Natural killer cell treated with Interleukin-12 subunit alpha and Interleukin-12 subunit beta and Interleukin-15 and Interleukin-18, amount 100 ng/mL, for 72 hours (primary cell): ENCODE measurements at places on chromosomes 13 and 19.

DNA sequence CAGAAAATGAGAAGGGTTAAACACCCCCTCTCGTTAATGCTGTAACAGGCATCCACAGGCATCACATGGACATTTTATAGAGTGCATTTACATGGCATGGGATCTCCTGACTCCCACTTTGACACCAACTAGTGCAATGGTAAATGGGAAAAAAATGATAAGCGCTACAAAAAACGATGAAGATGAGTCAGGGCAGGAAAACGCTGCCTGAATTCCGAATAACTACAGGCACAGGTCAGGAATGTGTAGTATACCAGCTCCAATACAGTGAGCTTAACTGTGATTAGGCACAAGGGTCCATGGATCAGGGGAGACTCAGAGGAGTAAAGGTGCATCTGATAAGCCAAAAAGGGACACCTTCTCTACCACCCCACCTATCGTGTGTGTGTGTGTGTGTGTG is 223.6 kb downstream of the FOXO1 start:
- DNase-seq: no peak

- peak; percentile 86 for DNase-seq
These were observed 4.5 kb upstream of the IL12RB1 start for GRCh38 chr19:18091217-18091608.

- no peak for DNase-seq
These were observed 36.7 kb upstream of the CD33 start for GRCh38 chr19:51188227-51188559.

DNA sequence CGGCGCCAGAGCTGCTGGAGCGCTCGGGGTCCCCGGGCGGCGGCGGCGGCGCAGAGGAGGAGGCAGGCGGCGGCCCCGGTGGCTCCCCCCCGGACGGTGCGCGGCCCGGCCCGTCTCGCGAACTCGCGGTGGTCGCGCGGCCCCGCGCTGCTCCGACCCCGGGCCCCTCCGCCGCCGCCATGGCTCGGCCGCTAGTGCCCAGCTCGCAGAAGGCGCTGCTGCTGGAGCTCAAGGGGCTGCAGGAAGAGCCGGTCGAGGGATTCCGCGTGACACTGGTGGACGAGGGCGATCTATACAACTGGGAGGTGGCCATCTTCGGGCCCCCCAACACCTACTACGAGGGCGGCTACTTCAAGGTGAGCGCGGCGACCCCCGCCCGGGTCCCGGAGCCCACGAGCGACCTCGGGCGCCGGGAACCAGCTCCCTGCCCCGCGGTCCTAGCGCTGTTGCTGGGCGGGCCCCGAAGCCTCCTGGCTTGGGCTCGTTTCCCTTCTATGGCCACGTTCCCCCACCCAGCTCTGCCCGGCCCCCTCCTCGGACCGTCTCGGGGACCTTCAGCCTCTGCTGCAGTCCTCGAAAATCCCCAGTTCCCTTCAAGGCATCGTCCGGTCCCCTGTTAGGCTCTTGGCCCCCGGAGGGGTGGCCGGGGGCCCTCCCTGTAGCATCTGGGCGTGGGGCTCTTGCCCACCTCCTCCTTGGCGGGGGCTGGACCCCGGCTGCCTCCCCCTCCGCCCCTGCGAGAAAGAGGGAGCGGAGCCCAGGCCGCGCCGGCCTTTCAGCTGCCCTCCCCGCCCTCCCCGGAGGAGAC is at the start of gene CDC34:
TSS of gene CDC34 (plus strand) at position 8 of the 808 bp plus-strand sequence. CDS start at position 180, 172 bp downstream.
- DNase-seq: no peak

GRCh38 chr19:34351382-34351826 is 13.6 kb upstream of the GPI start:
- DNase-seq: no peak

- DNase-seq: no peak
These were observed 188.5 kb downstream of the LACC1 start for GRCh38 chr13:44068169-44068568.

- peak; percentile 98 for DNase-seq
These were observed 2.9 kb downstream of the ETV2 start for GRCh38 chr19:35644206-35644986.

- no peak for DNase-seq
These were observed 15.5 kb upstream of the ISYNA1 start for GRCh38 chr19:18453269-18454024.

- no peak for DNase-seq
These were observed 283.4 kb downstream of the SHISA2 start for GRCh38 chr13:25768376-25768775.

GRCh38 chr13:48446464-48446863 is 33.6 kb upstream of the LPAR6 start:
- no peak for DNase-seq

GRCh38 chr13:46866150-46866549 is 30.7 kb downstream of the HTR2A start:
- DNase-seq: peak; percentile 61

- DNase-seq: peak; percentile 86
These were observed 1.2 kb downstream of the MKNK2 start for GRCh38 chr19:2049741-2050348.

DNA sequence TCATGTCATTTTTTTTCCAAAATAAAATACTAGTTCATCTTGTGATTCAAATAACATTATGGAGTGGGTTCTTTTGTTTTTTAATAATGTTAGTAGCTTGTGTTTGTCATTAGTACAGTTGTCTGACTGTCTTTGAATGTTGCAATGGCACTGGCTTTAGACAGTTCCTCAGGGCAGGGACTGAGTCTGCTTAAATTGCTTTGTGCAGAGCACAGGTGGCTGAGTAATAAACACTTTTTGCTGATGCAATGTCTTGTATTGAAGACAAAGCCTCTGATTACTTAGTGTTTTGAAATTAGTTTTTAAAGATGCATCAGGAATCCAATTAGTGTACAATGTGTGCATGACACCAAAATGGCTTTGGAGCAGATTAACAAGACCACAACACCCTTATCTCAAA is 88.7 kb upstream of the PCDH9 start:
- DNase-seq: no peak

- no peak for DNase-seq
These were observed 493 bp downstream of the YIPF2 start for GRCh38 chr19:10927730-10928562.

GRCh38 chr13:27968316-27969081 is 616 bp downstream of the CDX2 start:
- DNase-seq: no peak

DNA sequence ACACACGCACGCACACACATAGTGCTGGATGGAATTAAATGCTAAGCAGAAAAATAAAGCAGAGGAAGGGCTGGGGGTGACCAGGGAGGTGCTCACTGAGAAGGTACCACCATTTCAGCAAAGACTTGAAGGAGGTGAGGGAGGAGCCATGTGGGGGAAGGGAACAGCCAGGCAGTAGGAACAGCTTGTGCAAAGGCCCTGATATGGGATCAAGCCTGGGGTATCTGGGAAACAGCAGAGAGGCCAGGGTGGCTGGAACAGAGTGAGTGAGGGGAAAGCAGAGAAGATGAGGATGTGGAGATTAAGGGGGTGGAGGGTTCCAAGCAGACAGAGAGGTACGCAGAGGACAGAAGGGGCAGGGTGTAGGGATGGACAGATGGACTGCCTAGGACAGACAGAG is 25.2 kb downstream of the NOTCH3 start:
- DNase-seq: no peak

DNA sequence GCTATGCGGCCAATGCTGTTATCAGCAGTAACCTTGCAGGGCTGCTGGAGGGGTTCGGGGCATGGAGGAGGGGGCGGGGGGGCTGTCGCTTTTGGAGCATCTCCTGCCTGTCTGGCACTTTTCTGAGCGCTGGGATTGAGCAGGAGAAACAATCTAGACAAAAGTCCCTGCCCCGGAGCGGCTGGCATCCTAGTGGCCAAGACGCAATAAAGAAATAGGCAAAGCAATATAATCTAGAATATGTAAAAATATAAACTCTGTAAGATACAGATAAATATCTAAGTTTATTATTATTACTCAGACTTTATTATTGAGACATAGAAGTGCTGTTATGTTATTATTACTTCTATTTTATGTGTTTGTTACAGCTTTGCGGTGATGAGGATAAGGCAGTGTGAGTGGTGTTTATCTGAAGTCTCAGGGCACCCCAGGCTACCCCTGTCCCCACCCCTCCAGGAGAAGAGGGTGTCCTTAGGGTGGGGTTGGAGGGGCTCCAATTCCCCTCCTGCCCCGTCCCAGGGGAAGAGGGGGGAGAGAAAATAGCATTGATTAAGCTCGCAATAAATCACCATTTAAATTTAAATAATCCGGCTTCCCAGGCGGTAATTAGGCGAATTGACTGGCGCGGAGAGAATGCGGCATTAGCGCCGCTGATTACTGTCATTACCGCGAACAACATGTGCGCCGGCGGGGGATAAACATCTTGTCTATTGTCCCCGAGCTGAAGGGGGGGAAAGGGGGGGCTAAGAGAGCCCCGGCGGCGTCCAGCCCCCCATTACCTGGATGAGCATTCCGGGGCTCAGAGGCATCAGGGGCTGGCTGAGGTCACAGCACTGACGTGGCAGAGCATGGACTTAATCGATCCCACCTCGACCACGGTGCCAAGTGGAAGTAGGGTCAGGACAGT is 3.2 kb downstream of the NPAS1 start:
- no peak for DNase-seq

GRCh38 chr19:46471116-46471733 is at the start of gene PNMA8A:
PNMA8A (minus strand) TSS chr19:46471563; CDS start chr19:46471035, 528 bp downstream.
- no peak for DNase-seq

DNA sequence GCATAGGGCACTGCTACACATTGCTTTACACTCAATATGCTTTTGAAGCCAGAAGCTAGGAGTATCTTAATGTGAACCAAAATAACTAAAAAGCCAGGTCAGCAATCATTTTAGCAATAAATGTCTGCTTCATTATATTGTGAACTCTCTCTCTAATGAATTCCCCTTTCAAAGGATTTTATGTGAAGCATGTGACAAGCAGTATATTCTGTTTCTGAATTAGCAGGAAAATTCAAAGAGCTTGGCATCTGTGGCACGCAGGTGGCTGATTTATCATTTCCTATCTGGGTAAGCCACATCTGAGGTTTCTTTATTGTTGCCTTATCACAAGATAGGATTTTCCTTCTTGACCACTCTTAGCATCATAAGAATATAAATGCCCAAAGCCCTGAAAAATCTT is 56.8 kb upstream of the KLF12 start:
- DNase-seq: no peak

DNA sequence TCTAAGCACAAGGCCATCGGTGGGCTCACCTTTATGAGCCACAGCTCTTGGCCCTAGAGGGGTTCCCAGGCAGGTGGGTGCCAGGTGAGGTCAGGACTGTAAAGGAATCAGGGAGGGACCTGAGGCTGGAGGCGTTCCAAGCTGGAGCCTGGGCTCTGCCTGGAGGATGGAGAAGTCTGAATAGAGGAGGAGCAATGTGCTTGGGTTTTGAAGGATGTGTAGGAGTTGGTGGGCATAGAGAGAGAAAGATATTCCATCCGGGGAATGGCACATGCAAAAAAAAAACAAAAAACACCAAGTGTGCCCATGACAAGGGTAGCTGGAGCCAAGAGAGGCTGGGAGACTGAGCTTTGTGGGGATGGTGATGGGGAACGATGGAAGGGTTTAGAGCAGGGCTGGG is 2.4 kb downstream of the GRIN3B start:
- DNase-seq: no peak

- DNase-seq: no peak
These were observed 10.6 kb upstream of the PDCD2L start for GRCh38 chr19:34393629-34394028.

DNA sequence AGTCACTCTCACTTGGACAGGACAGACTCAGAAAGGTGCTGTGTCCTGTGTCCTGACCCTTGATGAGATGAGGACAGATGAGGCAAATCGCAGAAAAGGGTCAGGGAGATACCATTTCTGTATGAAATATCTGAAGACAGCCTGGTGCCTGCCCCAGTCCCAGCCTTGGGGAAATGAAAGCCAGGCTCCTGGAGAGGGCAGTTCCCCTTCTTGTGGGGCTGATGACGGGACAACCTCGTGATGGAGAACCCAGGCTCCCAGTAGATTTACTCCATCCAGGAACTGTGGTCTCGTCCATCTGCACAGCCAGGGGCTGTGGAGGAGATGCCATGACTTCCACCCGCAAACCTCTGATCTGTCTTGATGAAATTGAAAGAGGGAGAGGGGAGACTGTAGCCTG is 13.8 kb downstream of the LILRB1 start:
- no peak for DNase-seq
